Neural crest cell (in vitro differentiated cells): ENCODE measurements at places on chromosomes 11 and 22. TPM values are rescaled to one million over a fixed set of nuclear protein-coding genes. Genes with fewer than 3 reads are reported as not detected.

The SCGB1C1 gene
- not detected in 2 replicates for total RNA-seq

The TSPO gene
- total RNA-seq = 11.1 and 12.3 TPM in 2 replicates

The DLAT gene
- 52.4 and 52.9 TPM in 2 replicates for total RNA-seq

The OTOG gene
- total RNA-seq = not detected in 2 replicates

The CRYBB3 gene
- total RNA-seq = not detected in 2 replicates

The CD3D gene
- total RNA-seq = not detected in 2 replicates

The ARHGAP1 gene
- 31.9 and 32.2 TPM in 2 replicates for total RNA-seq

The CCDC15 gene
- total RNA-seq = 6.1 and 7.1 TPM in 2 replicates

The OR2AT4 gene
- total RNA-seq = not detected in 2 replicates
